ENCODE measurements at places on chromosomes 11 and 22. TPM values are rescaled to one million over a fixed set of nuclear protein-coding genes. Genes with fewer than 3 reads are reported as not detected.

GRCh38 chr22:43860126-43860525 is 2.2 kb downstream of the SULT4A1 start:
- DNase-seq: no peak
- H3K4me1 ChIP-seq: no peaks in the 10 kb centered on the region
- no peaks in the 10 kb centered on the region for H3K36me3 ChIP-seq
- no peak overlapping the region for H3K4me3 ChIP-seq

DNA sequence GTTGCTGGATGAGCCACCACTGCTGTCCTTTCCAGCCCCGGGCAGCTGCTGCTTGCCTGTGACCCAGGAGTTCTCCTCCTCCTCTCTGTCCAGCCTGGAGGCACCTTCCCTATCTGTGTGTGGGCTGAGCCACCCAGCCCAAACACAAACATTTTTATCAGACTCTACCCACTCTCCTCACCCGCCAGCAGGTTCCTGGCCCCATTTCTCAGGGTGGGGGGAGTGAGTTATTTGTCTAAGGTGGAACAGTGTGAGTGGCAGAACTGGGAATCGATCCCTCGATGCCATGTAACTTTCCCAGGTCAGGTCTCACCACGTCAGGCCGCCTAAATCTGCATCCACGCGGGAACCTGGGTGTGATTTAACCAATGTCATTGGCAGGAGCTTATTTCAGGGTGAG is 20.8 kb upstream of the SMIM38 start:
- DNase-seq: no peak
- no peak overlapping the region for H3K4me3 ChIP-seq
- no peaks in the 10 kb centered on the region for H3K36me3 ChIP-seq
- no peak overlapping the region for H3K27ac ChIP-seq

DNA sequence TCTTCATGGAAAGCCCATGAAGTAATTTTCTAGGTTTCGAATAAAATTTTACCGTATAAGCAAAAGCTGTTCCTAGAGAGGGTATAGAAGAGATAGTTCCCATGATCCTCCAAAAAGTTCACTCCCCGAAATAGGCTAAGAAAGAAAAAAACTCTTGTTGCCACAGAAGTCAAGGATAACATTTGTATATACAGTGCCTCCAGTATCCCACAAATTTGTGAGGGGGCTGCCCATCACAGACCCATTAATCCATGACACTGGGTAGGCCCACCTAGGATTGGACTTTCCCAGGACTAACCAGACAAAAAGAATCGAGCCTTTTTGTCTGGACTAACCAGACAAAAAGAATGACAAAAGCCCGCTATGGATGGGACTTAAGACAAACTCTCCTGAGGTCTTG is 233.0 kb downstream of the DDX10 start:
- no peak overlapping the region for H3K4me3 ChIP-seq
- DNase-seq: no peak
- no peaks in the 10 kb centered on the region for H3K36me3 ChIP-seq
- no peak overlapping the region for H3K27ac ChIP-seq
- H3K4me1 ChIP-seq: no peaks in the 10 kb centered on the region

- no peak overlapping the region for H3K27ac ChIP-seq
- H3K27me3 ChIP-seq: no peaks in the 10 kb centered on the region
- no peaks in the 10 kb centered on the region for H3K36me3 ChIP-seq
- no peak for DNase-seq
Measured at GRCh38 chr22:25566898-25567235, 2.4 kb downstream of the GRK3 start.

The OR5I1 gene
- not detected for polyA plus RNA-seq

GRCh38 chr11:31383116-31383515 is 13.5 kb downstream of the DNAJC24 start:
- no peaks in the 10 kb centered on the region for H3K4me1 ChIP-seq
- no peaks in the 10 kb centered on the region for H3K36me3 ChIP-seq
- H3K27me3 ChIP-seq: no peaks in the 10 kb centered on the region
- no peak overlapping the region for H3K27ac ChIP-seq
- H3K4me3 ChIP-seq: no peak overlapping the region
- no peak for DNase-seq

DNA sequence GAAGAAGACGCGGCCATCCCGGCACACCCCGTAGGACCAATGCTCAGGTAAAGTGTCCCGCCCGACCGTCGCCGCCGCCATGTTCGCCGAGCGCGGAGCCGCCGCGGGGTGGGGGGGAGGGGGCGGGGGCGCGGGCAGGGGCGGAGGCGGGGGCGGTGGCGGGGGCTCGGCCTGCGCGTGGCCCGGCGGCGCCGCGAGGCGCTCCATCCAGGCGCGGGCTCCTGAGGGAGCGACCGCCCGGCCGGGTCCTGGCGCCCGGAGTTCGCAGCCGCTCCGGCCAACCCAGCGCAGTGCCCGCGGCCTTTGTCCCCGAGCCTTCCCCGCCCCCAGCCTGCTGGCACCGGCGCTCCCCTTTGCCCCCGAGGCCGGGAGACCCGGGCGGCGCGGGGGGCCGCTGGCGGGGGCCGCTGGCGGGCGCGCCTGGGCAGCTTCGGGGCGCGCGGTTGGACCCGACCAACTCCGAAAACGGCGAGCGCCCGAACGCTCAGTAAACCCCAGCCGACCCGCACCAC is at the start of gene PLEKHA7:
PLEKHA7 (minus strand) TSS at position 94 of the 512 bp plus-strand sequence; CDS start at position 81, 13 bp downstream.
- peak within 1 kb of the TSS; percentile 20 for H3K27ac ChIP-seq
- peak within 1 kb of the TSS; percentile 56 for H3K4me3 ChIP-seq
- peaks cover 2% of the 10 kb centered on the region for H3K4me1 ChIP-seq

- no peaks in the 10 kb centered on the region for H3K27me3 ChIP-seq
- H3K4me3 ChIP-seq: peak overlapping the region; percentile 90
- H3K4me1 ChIP-seq: peaks cover 3% of the 10 kb centered on the region
- DNase-seq: no peak
Measured at GRCh38 chr11:86245369-86246292, 1.1 kb downstream of the EED start.

The OR8G1 gene
- polyA plus RNA-seq: not detected

DNA sequence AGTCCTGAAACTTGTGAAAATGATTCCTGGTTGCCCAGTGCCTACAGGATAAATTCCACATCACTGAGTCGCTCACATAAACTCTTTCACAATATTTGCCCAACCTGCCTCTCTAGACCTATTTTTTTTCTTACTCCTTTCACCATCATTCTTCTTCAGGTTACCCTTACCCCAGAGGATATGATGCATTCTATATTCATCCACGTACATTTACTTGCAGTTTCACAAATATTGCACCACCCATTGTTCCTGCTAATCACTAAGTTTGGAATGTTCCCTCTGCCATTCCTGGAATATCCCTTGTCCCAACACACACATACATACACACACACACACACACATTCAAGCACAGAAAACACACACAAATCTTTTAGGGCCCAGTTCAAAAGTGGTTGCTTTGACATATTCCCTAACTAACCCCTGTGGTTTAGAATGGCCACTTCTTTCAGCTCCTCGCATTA is 379.5 kb downstream of the ETS1 start:
- no peaks in the 10 kb centered on the region for H3K36me3 ChIP-seq
- H3K4me1 ChIP-seq: peaks cover 5% of the 10 kb centered on the region
- no peak overlapping the region for H3K4me3 ChIP-seq
- no peaks in the 10 kb centered on the region for H3K27me3 ChIP-seq

The DNAJB7 gene
- polyA plus RNA-seq: not detected

DNA sequence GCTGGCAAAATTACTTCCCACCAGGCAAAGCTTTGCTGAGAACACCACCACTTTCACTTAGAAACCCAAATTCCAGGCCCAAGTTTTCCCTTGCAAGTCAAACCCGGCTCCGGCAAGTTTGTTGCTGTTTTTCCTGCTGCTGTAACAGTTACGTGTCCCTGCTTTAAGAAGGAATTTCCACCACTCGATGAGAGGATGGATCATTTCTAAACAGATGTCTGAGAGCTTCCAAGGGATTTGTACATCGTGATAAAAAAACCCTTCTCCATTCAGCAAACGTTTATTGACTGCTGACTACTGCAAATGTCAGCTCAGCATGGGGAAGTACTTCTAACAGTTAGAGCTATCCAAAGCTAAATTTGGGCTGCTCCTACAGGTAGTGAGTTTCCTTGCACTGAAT is 19.7 kb downstream of the P2RX3 start:
- no peaks in the 10 kb centered on the region for H3K27me3 ChIP-seq
- no peaks in the 10 kb centered on the region for H3K4me1 ChIP-seq
- no peaks in the 10 kb centered on the region for H3K36me3 ChIP-seq
- no peak for DNase-seq

The OR56A1 gene
- not detected for polyA plus RNA-seq

DNA sequence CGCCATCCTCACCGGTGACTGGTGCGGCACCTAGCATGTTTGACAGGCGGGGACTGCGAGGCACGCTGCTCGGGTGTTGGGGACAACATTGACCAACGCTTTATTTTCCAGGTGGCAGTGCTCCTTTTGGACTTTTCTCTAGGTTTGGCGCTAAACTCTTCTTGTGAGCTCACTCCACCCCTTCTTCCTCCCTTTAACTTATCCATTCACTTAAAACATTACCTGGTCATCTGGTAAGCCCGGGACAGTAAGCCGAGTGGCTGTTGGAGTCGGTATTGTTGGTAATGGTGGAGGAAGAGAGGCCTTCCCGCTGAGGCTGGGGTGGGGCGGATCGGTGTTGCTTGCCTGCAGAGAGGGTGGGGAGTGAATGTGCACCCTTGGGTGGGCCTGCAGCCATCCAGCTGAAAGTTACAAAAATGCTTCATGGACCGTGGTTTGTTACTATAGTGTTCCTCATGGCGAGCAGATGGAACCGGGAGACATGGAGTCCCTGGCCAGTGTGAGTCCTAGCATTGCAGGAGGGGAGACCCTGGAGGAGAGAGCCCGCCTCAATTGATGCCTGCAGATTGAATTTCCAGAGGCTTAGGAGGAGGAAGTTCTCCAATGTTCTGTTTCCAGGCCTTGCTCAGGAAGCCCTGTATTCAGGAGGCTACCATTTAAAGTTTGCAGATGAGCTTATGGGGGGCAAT is 1.1 kb downstream of the NEAT1 start:
- H3K4me3 ChIP-seq: peak overlapping the region; percentile 86
- peaks cover 10% of the 10 kb centered on the region for H3K4me1 ChIP-seq
- no peaks in the 10 kb centered on the region for H3K36me3 ChIP-seq
- H3K27ac ChIP-seq: peak overlapping the region; percentile 96
- no peaks in the 10 kb centered on the region for H3K27me3 ChIP-seq

The BACE1 gene
- polyA plus RNA-seq: 17.1 TPM

The GAS2 gene
- polyA plus RNA-seq: 0.76 TPM

The ANO5 gene
- 0.48 TPM for polyA plus RNA-seq

The ABCG4 gene
- polyA plus RNA-seq: 0.06 TPM

DNA sequence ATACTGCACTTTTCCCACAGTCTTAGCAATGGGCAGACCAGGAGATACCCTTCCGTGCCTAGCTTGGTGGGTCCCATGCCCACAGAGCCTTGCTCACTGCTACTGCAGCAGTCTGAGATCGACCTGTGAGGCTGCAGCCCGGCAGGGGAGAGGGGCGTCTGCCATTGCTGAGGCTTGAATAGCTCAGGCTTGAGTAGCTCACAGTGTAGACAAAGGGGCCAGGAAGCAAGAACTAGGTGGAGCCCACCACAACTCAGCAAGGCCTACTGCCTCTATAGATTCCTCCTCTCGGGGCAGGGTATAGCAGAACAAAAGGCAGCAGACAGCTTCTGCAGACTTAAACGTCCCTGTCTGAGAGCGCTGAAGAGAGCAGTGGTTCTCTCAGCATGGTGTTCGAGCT is 118.1 kb downstream of the BARX2 start:
- no peaks in the 10 kb centered on the region for H3K4me1 ChIP-seq
- H3K4me3 ChIP-seq: no peak overlapping the region
- no peak overlapping the region for H3K27ac ChIP-seq
- H3K36me3 ChIP-seq: no peaks in the 10 kb centered on the region

GRCh38 chr22:39242595-39243438 is 2.0 kb downstream of the PDGFB start:
- H3K4me3 ChIP-seq: peak overlapping the region; percentile 45
- H3K27me3 ChIP-seq: no peaks in the 10 kb centered on the region
- peaks cover 5% of the 10 kb centered on the region for H3K4me1 ChIP-seq
- peak overlapping the region; percentile 21 for H3K27ac ChIP-seq

- H3K36me3 ChIP-seq: no peaks in the 10 kb centered on the region
- no peak overlapping the region for H3K27ac ChIP-seq
- no peaks in the 10 kb centered on the region for H3K4me1 ChIP-seq
- H3K27me3 ChIP-seq: no peaks in the 10 kb centered on the region
- no peak overlapping the region for H3K4me3 ChIP-seq
Measured at GRCh38 chr11:104798789-104799188, 99.5 kb downstream of the CASP12 start.

The OR4D10 gene
- polyA plus RNA-seq: not detected

DNA sequence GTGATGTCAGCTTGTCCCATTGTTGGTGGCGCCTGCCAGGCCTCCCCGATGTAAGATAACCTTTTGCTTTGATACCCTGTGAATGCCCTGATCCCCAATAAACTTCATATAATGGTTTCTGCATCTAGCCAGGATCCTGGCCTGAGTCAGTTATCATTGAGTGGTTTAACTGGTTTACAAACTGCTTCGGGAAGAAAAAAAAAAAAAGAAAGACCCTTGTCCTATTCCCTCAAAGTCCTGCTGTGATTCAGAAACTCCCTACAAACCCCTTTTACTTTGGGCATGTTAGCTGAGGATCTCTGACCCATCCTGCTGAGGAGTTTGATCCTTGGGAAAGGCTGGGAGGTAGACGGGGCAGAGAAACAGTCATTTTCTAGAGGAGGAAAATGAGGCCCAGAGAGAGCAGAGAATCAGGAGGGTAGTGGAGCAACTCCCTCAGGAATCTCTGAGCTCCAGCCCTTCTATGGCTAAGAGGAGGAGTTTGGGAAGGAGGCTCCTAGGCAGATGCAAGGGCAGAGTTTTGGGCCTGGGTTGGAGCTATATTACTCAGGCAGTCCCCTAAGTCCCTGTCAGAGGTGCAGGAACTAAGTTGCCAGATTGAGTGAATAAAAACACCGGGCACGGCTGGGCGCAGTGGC is 5.4 kb upstream of the CYB5R3 start:
- no peak for DNase-seq
- H3K27ac ChIP-seq: no peak overlapping the region
- no peaks in the 10 kb centered on the region for H3K4me1 ChIP-seq
- H3K4me3 ChIP-seq: no peak overlapping the region

The ANKK1 gene
- 0.34 TPM for polyA plus RNA-seq

GRCh38 chr11:57546451-57546850 is 9.1 kb downstream of the SMTNL1 start:
- H3K4me1 ChIP-seq: peaks cover 9% of the 10 kb centered on the region
- no peaks in the 10 kb centered on the region for H3K27me3 ChIP-seq
- no peak for DNase-seq
- no peak overlapping the region for H3K27ac ChIP-seq
- H3K36me3 ChIP-seq: no peaks in the 10 kb centered on the region

GRCh38 chr11:32005786-32006416 is 85.0 kb upstream of the RCN1 start:
- H3K4me1 ChIP-seq: no peaks in the 10 kb centered on the region
- no peak overlapping the region for H3K27ac ChIP-seq
- H3K36me3 ChIP-seq: no peaks in the 10 kb centered on the region
- no peak for DNase-seq
- H3K4me3 ChIP-seq: no peak overlapping the region
- no peaks in the 10 kb centered on the region for H3K27me3 ChIP-seq

GRCh38 chr11:93547773-93548172 is 4.6 kb upstream of the SMCO4 start:
- H3K4me3 ChIP-seq: no peak overlapping the region
- no peak for DNase-seq
- H3K27ac ChIP-seq: no peak overlapping the region
- no peaks in the 10 kb centered on the region for H3K36me3 ChIP-seq
- H3K4me1 ChIP-seq: peaks cover 5% of the 10 kb centered on the region
